ENCODE measurements at places on chromosomes 7 and 10. TPM values are rescaled to one million over a fixed set of nuclear protein-coding genes. Genes with fewer than 3 reads are reported as not detected.
A peak's percentile ranks its signal among the peaks of the same experiment; 100 is the strongest.

PIP4K2A gene
- total RNA-seq, result 15.1 TPM

OR6V1 gene
- total RNA-seq, result not detected

GRCh38 chr10:87593702-87594101, 66.0 kb upstream of the PAPSS2 start:
- DNase-seq, result no peak
- H3K4me1 ChIP-seq, result no peaks in the 10 kb centered on the region
- no peaks in the 10 kb centered on the region for H3K27me3 ChIP-seq
- H3K36me3 ChIP-seq, result no peaks in the 10 kb centered on the region
- H3K27ac ChIP-seq, result no peak overlapping the region
- no peak overlapping the region for H3K4me3 ChIP-seq

DNA sequence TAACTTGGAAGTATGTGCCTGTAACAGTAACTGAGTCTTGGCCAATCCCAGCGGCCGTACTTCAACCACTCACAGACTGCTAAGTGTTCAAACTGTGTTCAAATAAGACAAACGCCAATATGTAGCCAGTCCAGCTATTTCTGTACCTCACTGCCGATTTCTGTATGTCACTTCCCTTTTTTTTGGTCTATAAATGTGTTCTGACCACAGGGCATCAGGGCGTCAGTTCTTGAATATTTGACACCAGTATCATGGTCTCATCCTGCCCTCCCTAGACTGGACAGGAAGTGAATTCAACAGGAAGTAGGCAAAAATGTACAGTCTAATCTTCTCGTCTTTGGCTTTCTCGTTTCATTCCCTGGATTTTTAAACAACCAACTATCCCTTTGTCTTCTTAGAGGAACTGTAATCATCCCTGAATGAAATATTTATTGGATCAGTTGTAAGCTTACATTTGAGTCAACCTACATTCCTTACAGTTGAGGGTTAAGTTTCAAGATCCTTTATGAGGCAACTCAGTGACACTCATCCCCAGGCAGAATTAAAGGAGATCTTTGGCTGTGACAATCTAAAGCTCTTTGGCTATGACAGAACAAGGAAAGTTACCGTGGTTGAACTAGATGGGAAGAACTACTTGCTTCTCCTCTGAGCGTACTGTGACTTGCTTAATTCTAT, 232.7 kb downstream of the NSUN6 start:
- H3K36me3 ChIP-seq, result no peaks in the 10 kb centered on the region
- DNase-seq, result no peak
- no peak overlapping the region for H3K4me3 ChIP-seq
- peaks cover 12% of the 10 kb centered on the region for H3K4me1 ChIP-seq
- peak overlapping the region; percentile 4 for H3K27ac ChIP-seq

- peak overlapping the region; percentile 96 for H3K4me3 ChIP-seq
- DNase-seq, result no peak
- no peaks in the 10 kb centered on the region for H3K27me3 ChIP-seq
- H3K4me1 ChIP-seq, result peaks cover 75% of the 10 kb centered on the region
- H3K36me3 ChIP-seq, result peaks cover 16% of the 10 kb centered on the region
Measured at GRCh38 chr10:3778692-3779157, 6.3 kb downstream of the KLF6 start.

- no peak overlapping the region for H3K4me3 ChIP-seq
- DNase-seq, result no peak
- no peaks in the 10 kb centered on the region for H3K27me3 ChIP-seq
- H3K36me3 ChIP-seq, result no peaks in the 10 kb centered on the region
- no peak overlapping the region for H3K27ac ChIP-seq
Measured at GRCh38 chr10:70916241-70916640, 27.9 kb upstream of the PCBD1 start.

DNA sequence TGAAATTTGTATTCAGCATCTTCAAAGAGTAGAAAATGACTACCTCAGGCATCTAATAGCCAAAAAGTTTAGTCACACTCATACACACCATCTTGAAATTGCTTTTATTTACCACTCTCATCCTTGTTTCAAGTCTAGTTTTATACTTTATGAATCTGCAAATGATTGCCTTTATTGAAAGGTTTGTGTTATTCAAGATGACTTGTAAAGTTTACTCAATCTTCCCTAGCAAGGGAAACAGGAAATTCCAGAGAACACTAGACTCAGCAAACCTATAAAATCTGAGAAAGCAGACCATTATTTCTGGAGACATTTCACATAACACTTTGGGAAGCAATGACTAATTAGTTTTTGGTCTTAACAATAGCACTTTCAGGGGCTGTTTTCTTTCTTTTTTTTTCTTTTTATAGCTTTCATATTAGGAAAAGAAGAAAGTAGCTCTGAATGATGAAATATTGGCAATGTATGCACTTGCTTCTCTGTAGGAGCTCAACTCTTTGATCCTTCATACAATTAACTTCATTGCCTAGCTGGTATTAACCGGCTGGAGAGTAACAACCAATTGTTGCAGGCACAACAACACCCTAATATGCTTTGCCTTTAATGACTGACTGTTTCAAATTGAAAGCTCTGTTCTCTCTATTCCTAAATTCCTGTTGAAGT, 68.9 kb upstream of the HDAC9 start:
- H3K36me3 ChIP-seq, result no peaks in the 10 kb centered on the region
- H3K4me3 ChIP-seq, result no peak overlapping the region
- no peak for DNase-seq
- no peak overlapping the region for H3K27ac ChIP-seq
- H3K4me1 ChIP-seq, result peaks cover 17% of the 10 kb centered on the region

DNA sequence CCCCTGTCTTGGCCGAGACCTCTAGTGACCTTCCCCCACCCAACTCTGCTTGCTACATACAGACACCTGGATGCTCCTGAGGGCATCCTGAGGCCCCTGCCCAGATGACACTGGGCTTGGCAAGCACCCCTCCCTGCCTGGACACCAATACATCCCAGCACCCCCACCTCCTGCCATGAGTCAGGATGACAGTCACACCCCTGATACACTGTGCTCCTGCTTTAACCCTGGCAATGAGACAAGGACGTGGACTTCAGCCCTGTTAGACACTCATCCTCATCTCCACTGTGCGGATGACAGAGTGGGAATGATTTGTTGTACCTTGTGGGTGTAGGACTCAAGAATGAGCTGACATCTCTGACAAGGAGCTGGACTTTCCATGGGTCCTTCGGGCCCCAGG, 186.3 kb upstream of the ADCY1 start:
- H3K4me3 ChIP-seq, result no peak overlapping the region
- no peak for DNase-seq
- no peak overlapping the region for H3K27ac ChIP-seq
- no peaks in the 10 kb centered on the region for H3K27me3 ChIP-seq
- no peaks in the 10 kb centered on the region for H3K4me1 ChIP-seq

GRCh38 chr7:158107806-158108205, 479.8 kb downstream of the PTPRN2 start:
- no peak overlapping the region for H3K27ac ChIP-seq
- DNase-seq, result no peak
- no peak overlapping the region for H3K4me3 ChIP-seq
- no peaks in the 10 kb centered on the region for H3K36me3 ChIP-seq
- no peaks in the 10 kb centered on the region for H3K4me1 ChIP-seq
- H3K27me3 ChIP-seq, result no peaks in the 10 kb centered on the region

- no peak overlapping the region for H3K4me3 ChIP-seq
- H3K36me3 ChIP-seq, result no peaks in the 10 kb centered on the region
- DNase-seq, result no peak
Measured at GRCh38 chr10:116777006-116777405, 34.6 kb upstream of the HSPA12A start.

DNA sequence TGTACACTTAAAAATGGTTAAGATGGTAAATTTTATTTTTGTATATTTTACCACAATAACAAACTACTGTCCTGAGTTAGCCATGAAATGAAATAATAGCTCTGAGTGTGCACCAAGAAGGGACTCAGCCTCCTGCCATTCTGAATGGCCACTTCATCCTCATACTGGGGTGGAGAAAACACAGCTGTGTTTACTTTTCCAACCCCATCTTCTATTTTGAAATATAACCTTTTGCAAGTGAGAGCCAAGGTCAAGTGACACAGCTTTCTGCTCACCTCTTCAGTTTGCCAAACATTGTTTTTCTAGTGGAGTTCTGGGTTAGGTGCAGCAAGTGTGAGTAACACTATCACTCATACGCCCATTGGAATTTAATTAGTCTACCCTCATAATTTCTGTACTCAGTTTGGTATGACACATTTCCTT, 107.4 kb upstream of the GLCCI1 start:
- no peaks in the 10 kb centered on the region for H3K36me3 ChIP-seq
- H3K4me1 ChIP-seq, result no peaks in the 10 kb centered on the region
- H3K4me3 ChIP-seq, result no peak overlapping the region
- no peak for DNase-seq
- H3K27me3 ChIP-seq, result no peaks in the 10 kb centered on the region

DNA sequence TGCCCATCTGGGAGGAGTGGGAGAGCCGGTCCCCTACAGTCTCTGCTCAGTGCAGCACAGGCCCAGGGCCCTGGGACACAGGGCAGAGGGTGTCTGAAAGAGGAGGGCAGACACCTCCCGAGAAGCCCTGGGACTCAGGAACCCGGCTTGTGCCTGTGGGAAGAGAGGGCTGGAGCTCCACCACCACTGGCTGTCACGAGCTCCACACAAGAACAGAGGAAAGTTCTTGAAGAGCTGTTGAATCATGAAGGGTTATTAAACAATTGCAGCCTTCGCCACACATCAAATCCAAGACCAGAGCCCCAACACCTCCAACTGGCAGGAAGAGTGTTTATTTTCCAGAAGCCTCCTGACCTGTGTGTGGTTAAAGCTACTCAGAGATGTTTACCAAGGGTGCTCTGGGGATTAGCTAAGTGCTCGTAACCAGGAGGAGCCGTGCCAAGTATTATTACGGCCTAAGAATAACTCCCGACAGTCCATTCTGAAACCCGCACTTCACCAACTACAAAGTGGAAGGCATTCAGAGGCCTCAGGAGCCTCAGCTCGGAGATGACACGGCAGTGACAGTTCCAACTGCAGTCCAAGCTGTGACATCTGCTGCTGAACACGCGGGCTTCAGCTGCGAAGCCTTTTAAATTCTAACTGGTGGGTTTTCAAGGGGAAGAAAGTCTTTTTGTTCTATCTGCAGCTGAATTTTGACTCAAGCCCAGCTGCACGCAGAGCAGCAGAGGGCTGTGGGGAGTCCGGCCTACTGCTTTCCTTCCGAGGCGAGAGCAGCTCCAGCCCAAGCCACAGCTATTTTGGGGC, 75.1 kb downstream of the MAD1L1 start:
- no peaks in the 10 kb centered on the region for H3K36me3 ChIP-seq
- no peak for DNase-seq
- no peak overlapping the region for H3K4me3 ChIP-seq
- H3K27me3 ChIP-seq, result no peaks in the 10 kb centered on the region
- peak overlapping the region; percentile 77 for H3K27ac ChIP-seq

LOXL4 gene
- 0.72 TPM for total RNA-seq

- no peak for DNase-seq
- H3K4me1 ChIP-seq, result peaks cover 5% of the 10 kb centered on the region
- no peak overlapping the region for H3K27ac ChIP-seq
- no peaks in the 10 kb centered on the region for H3K27me3 ChIP-seq
- H3K36me3 ChIP-seq, result no peaks in the 10 kb centered on the region
- no peak overlapping the region for H3K4me3 ChIP-seq
Measured at GRCh38 chr10:88028654-88029053, 165.2 kb downstream of the PTEN start.

DNA sequence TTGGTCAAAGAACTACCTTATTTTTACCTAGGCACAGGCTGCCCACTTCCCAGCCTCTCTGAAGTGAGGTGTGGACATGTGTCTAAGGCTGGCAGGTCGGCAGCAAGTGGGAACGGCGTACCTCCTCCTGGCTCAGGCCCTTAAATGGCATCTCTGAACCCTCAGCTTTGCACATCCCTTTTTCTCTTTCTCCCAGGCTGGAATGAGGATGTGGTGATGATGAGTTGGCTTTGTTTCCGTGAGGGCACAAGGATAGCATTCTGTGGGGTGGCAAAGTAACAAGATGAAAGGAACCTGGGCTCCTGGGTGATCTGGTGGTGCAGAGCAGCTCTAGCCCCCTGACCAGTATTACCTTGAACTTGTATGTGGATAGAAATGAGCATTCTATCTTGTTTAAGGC, 196.8 kb downstream of the REEP3 start:
- no peak overlapping the region for H3K4me3 ChIP-seq
- H3K4me1 ChIP-seq, result peaks cover 31% of the 10 kb centered on the region
- no peak for DNase-seq
- no peaks in the 10 kb centered on the region for H3K36me3 ChIP-seq
- no peak overlapping the region for H3K27ac ChIP-seq

UCN3 gene
- not detected for total RNA-seq

CDK1 gene
- total RNA-seq, result 0.53 TPM

PROSER2 gene
- 1.2 TPM for total RNA-seq

DNA sequence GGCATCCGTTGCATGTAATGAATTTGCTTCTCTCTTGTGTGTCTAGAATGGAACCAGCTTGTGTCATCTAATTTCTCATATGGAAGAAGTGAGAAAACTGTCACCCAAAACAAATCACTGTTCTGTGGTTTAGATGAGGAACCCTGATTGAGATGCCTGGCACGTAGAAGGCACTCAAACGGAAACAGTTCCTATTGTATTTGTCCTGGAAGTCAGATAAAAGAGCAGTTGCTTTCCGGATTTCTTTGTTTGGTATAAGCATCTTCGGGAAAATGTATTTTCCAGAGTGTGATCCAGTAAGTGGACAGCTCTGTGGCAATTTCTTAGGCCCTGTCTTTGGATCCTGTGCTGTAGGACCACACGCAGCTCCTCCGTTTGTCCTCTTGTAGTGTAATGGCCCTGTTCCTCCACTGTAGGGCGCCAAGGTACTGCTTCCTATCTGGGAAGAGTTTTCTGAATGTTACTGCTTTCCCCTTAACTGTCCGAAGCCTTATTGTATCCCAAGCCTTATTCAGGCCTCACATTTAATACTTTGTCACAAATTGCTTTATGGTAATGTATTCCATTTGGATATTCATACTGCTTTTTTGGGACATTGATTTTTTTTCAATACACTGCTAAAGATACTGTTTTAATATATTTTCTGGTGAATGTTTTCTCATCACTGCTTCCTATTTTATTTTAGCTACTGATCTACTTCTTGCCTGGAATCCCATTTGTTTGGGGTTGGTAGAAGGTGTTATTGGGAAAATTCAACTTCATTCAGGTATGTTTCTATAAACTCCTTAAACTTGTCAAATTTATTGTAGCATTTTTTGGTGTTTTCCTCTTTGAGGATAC, 24.8 kb downstream of the INPP5F start:
- no peaks in the 10 kb centered on the region for H3K27me3 ChIP-seq
- H3K36me3 ChIP-seq, result no peaks in the 10 kb centered on the region
- no peak overlapping the region for H3K27ac ChIP-seq
- peak; percentile 79 for DNase-seq

- DNase-seq, result no peak
- peaks cover 11% of the 10 kb centered on the region for H3K4me1 ChIP-seq
- no peaks in the 10 kb centered on the region for H3K27me3 ChIP-seq
- peak overlapping the region; percentile 81 for H3K27ac ChIP-seq
- H3K4me3 ChIP-seq, result no peak overlapping the region
Measured at GRCh38 chr10:63697956-63698786, 177.0 kb downstream of the REEP3 start.

PRSS37 gene
- total RNA-seq, result not detected
